ENCODE measurements at places on chromosomes 1 and 21.
A peak's percentile ranks its signal among the peaks of the same experiment; 100 is the strongest.

GRCh38 chr1:108114033-108114599 is 86.0 kb downstream of the SLC25A24 start:
- DNase-seq = no peak

GRCh38 chr1:210938416-210938925 is 195.5 kb downstream of the KCNH1 start:
- DNase-seq = no peak

GRCh38 chr1:51498924-51499323 is 20.1 kb downstream of the EPS15 start:
- DNase-seq = no peak

DNA sequence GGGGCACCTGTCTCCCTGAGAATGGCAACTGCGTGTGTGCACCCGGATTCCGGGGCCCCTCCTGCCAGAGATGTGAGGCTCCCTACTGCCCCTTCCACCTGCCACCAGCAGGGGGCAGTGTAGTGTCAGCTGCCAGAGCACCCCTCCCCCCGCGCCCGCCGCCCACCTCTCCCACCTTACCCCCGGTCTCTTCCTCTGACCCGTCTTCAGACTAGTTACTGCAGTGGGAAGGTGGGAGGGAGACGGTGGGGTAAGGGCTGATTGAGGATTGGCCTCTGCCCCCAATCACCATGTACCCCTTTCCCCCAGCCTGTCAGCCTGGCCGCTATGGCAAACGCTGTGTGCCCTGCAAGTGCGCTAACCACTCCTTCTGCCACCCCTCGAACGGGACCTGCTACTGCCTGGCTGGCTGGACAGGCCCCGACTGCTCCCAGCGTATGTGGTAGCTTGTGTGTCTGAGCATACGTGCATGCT is 10.1 kb upstream of the LRRC71 start:
- DNase-seq = peak; percentile 63

DNA sequence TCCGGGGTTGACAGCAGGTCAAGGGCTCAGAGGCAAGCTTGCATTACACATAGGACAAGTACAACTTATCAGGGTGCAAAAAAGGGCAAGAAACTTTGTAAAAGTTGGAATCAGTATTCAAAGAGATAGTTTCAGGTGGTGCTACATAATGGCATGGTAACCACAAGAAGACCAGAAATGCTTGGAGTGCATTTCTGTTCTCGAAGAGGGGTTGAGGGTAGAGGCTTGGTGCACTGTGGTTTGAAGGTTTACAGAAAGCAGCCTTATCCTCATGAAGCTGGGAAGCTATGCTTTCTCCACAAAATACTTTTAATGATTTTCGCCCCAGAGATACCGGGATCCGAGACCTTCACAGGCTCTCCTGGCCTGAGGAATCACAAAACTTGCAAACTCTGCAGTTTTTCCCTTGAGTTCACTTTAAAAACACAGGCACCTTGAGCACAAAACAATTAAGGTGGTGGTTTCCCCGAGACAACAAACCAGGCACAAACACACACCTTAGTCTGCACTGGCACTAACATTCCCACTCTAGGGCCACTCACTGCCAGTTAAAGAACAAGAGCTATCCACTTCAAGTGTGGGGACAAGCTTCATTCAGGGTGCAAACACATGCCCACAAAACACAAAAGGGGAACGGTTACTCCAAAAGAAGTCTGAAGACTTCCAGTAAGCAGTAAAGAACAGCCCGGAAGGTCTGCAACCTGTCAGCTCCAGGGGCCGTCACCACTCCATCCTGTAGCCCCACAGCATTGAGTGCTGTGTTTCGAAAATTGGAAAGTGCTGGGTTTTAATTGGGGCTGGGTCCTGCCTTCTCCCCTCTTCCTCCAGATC is 29.8 kb upstream of the NFIA start:
- no peak for DNase-seq

GRCh38 chr1:1040004-1040991 is 20.4 kb downstream of the AGRN start:
- peak; percentile 73 for DNase-seq

- no peak for DNase-seq
Observed at GRCh38 chr1:179818743-179819173, 58.8 kb downstream of the TOR1AIP2 start.

DNA sequence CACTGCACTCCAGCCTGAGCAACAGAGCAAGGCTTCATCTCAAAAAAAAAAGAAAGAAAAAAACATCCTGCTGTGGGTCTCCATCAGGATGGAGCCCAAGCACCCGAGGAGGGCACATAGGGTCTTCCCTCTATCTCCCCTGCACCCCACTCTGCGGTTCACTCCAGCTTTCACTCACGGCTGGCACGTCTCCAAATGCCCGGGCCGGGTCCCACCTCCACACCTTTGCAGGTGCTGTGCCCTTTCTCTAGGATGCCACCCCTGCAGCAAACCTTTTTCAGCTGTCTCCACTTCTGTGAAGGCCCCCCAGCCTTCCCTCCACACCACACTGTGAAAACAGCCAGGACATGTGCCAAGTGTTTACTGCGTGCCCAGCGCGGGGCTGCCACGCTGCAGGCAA is 22.4 kb upstream of the DDOST start:
- DNase-seq = no peak

- no peak for DNase-seq
Observed at GRCh38 chr1:152983234-152983633, 647 bp upstream of the SPRR1A start.

DNA sequence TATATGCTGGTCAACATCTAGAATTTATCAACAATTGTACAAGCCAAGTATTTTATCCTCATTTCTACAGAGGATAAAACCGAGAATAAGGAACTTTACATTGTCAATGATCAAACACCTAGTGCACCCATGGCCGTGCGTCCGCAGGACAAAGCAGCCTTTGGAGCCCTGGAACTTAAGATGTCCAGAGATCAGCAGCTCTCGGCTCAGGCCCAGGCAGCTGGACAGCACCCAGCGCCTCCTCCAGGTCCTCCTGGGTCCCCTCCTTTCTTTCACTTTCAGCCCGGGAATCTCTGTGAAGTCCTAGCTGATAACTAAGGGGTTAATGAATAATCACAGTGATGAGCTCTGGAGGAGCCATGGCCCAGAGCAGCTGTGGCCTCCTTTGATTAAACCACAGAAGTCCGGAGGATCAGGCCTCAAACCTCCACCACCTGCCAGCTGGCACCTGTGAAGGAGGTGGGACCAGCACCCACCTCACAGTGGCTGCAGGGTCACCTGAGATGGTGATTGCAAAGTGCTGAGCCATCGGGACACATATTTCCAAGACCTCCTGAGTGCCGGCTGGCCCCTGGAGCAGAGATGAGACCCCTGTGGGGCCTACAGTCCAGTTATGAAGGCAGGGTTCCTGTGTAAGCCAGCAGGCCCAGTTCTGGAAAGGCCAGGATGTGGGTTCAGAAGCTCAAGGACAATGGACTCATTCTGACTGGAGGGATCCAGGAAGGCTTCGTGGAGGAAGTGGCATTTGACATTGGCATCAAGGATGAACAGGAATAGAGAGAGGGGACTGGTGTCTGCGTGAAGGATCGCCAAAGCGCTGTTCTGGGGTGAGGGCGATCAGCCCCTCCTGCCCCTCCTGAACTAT is 11.6 kb upstream of the SAMD11 start:
- peak; percentile 1 for DNase-seq

GRCh38 chr1:12441414-12442105 is 176.4 kb downstream of the DHRS3 start:
- no peak for DNase-seq

GRCh38 chr1:24562625-24563024 is 6.7 kb downstream of the NCMAP start:
- no peak for DNase-seq

DNA sequence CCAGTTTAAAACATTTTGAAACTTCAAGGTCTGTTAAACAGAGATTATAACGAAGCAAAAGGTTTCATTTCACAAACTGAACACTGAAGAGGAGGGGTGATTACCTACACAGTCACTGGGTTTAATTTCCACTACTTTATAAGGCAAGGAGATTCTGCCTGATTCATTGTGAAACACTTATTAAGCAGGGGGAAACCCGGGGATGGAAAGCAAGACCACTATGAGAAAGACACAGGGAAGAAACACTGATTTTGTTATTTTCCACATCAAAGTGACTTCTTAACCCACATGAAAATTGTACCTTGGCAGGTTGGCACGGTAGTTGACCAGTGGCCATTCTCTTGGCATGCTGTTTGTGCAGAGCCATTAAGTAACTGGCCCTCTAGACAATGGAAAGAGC is 8.1 kb upstream of the F5 start:
- peak; percentile 27 for DNase-seq

GRCh38 chr1:76158126-76158525 is 83.6 kb downstream of the ST6GALNAC3 start:
- DNase-seq = no peak

DNA sequence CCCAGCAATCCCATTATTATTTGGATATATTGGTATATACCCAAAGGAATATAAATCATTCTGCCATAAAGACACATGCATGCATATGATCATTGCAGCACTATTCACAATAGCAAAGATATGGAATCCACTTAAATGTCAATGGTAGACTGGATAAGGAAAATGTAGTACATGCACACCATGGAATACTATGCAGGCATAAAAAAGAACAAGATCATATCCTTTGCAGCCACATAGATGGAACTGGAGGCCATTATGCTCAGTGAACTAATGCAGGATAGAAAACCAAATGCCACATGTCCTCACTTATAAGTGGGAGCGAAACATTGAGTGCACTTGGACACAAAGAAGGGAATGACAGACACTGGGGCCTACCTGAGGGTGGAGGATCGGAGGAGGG is 24.6 kb downstream of the KAZN start:
- DNase-seq = no peak

GRCh38 chr1:116854403-116854690 is 55.4 kb upstream of the PTGFRN start:
- DNase-seq = no peak

- DNase-seq = no peak
Observed at GRCh38 chr1:237103021-237103420, 61.0 kb downstream of the RYR2 start.

DNA sequence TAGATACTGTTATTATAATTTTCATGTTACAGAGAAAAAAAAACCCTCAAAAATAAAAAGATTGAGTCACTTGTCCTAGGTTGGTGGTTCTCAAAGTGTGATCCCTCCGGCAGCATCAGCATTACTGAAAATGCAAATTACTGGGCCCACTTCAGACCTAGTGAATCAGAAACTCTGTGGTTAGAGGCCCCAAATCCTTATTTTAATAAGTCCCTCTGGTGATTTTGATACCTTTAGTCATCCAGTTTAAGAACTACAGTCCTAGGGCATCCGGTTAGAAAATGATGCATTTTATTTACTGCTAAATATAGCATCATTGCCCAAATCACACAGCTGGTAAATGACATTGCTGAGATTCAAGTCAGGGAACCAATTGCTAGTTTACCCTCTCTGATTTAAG is 203.7 kb upstream of the RUNX1 start:
- peak; percentile 40 for DNase-seq

- DNase-seq = no peak
Observed at GRCh38 chr1:217561446-217561845, 69.4 kb downstream of the GPATCH2 start.

DNA sequence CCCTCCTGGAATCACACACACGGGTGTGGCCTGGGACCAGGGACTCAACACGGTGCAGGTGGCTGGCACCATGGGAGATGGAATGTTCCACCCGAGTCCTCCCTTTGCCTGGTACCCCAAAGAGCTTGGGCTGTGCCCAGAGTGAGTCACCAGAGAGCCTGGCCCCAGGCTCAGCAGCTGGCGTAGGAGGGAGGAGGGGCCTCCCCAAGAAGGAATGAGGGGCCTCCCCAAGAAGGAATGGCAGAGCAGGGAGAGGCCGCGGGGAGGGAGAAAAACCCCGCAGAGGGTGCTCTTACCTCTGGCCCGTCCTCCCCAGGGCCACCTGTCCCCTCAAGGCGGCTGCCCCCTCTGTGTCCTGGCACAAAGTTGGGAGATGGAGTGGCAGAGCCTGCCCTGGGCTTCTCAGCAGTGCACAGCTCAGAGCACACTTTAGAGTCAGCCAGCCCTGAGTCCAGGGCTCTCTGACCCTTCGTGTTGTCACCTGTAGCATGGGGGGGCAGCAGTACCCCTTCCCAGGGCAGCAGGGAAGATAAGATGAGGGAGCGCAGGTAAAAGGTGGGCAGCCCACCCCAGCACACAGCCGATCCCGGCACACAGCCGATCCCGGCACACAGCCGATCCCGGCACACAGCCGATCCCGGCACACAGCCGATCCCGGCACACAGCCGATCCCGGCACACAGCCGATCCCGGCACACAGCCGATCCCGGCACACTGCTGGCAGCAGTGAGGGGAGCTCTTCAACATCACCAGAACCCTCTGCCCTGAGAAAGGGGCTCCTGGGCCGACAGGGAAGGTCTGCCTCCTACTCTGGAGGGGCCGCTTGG is 20.2 kb upstream of the KCNAB2 start:
- peak; percentile 22 for DNase-seq

DNA sequence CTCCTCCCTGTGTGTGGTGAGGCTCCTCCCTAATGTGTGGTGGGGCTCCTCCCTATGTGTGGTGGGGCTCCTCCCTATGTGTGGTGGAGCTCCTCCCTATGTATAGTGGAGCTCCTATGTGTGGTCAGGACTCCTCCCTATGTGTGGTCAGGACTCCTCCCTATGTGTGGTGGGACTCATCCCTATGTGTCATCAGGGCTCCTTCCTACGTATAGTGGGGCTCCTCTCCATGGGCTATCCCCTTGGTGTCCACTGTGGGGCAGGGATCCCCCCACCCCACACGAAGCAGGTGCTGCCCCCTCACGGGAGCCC is 29.6 kb downstream of the PRSS38 start:
- no peak for DNase-seq

- no peak for DNase-seq
Observed at GRCh38 chr1:106698660-106699059, 357.8 kb upstream of the PRMT6 start.

DNA sequence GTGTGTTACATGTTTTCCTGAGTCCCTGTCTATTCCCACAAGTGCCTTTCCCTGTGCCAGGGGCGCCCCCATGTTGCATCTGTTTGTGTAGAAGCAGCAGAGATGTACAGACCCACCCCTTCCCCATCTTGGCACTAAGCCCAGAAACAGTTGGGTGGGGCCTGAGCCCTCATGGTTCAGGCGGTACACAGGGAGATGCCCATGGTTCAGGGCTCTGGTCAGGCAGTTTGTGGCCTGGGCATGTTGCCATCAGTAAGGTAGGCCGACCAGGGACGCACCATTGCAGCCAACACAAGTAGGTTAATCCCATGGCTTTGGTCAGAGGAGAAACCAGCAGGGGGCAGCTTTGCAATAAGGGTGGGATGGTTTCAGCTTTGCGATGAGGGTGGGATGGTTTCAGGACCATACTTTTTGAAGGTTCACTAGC is 914 bp upstream of the ADGRB2 start:
- DNase-seq = no peak

Data from activated naive CD4-positive, alpha-beta T cell treated with Interleukin-2 at 50 U/mL for 16 hours (primary cell).